Kasumi-1 (cell line): ENCODE measurements at places on chromosomes 3 and 15.

DNA sequence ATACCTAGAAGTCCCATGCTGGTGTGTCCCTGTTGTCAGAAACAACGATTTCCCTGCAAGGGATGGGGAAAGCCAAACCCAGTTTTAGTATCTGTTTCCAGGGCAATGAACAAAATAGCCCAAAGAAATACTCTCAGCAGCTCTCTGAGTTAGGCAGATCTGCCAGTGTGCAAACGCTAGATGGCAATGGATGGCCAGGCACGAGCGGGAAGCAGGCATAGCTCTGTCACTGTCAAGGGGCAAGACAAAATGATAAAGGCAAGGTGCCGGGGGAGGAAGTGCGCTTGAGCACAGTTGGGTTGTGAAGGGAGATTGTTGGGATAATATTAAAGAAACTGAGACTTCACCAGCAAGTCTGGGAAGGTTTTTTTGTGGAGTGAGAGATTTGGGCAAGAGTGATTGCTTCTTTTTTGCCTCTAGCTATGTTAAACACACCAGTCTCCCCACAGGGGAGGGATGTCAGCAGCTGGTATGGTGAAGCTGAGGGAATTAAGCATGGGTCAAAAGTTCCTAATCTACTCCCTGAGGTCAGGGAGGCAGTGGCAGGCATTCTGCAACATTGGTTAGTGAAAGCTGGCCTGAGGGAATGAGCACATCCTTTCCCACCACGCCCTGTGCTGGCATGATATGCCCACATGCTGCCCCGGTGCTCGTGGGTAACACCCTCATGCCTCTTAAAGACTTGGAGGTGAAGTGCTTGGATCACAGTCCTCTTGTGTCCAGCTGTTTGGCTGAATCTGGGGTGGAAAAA, 117.5 kb downstream of the PDCD6IP start:
- DNase-seq = peak; percentile 59

DNA sequence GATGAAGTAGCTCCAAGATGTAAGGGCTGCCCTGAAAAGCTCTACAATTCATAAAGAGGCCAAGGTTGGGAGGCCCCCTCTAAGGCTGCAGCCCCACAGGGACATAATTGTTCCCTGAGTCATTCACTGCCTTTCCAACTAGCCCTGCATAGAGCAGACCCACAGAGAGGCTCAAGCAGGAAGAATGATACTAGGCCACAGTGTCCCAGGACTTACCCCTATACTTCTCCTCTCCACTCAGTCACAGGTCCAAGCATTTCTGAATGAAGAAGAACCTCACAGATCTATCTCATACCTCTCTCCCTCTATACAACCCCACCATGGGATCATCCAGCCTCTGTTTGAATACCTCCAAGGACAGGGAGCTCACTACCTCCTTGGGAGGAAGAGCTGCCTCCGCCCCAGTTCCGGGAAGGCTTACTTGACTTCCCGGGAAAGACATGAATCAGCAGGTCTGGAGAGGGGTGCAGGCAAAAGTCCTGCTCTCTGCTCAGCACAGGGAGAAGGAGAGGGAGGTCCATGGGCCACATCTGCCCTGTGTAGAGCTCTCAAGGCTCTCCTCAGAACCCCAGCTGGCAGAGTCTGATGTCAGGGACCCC, 6.9 kb upstream of the SKIC8 start:
- DNase-seq = no peak

- no peak for DNase-seq
These were observed 326.1 kb upstream of the LRRFIP2 start for GRCh38 chr3:37500518-37500917.

GRCh38 chr3:150540991-150541390, 5.3 kb downstream of the SERP1 start:
- no peak for DNase-seq

DNA sequence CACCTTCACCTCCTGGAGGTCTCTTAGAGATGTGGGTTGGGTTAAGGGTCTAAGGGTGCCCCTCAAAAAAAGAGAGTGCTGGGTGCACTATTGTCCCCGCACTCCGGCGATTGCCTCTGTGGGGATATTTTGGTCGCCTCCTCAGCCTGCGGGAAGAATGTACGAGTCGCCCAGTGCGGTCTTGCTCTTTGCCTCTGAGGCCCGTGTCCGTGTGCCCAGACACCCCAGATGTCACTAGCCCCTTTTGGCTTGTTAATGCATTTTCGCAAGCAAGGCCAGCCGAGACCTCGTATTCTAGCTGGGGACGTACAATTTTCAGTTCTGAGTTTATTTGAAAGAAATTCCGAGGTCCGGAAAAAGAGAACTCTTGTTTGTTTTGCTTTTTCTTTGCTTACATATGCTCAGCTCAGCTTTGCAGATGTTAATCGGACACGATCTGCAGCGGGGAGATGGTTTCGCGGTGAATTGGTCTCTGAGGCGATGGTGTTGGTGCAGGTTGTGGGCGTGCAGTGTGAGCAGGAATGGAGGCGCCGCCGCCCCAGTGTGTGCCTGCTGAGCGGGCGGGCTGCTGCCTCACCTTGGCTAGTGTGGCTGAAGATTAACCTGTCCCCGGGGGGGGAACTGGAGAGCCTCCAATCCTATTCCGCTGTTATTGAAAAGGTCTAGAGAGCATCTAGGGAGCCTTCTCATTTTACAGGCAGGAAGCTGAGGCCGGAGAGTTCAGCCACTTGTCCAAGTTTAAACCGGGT, 1.4 kb downstream of the ST6GAL1 start:
- peak; percentile 9 for DNase-seq

DNA sequence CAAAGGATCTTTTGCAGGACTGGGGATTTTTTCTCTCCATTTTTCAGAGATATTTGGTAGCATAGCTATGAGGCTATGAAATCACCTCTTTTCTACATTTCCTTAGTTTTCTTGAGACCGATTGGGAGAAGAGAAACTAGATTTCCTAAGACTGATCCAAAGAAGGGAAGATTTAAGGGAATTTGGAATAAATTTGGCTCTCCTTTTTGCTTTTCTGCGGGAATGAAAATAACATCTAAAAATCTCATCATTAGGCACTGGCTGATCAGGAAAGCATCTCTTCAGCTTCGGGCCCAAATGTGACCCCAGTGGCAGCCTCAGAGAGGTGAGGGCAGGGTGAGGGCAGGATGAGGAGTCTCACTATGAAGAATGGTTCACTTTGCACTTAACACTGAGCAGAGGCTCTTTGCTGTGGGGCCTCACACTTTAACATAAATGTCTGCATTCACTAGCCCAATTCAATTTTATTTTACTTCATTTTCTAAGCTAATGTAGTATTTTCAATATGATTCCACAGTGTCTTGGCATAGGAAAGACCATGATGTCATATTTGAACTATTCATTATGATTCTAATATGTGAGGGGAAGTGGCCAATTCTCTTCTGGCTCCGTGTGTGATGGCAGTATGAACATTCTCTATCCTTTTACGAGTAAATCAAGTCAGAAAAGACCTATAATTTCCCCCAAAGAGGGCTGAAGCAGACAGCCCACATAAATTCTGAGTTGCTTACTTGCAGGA, 193.2 kb downstream of the MEX3B start:
- DNase-seq = no peak

GRCh38 chr15:59313641-59314332, 58.9 kb downstream of the MYO1E start:
- no peak for DNase-seq

DNA sequence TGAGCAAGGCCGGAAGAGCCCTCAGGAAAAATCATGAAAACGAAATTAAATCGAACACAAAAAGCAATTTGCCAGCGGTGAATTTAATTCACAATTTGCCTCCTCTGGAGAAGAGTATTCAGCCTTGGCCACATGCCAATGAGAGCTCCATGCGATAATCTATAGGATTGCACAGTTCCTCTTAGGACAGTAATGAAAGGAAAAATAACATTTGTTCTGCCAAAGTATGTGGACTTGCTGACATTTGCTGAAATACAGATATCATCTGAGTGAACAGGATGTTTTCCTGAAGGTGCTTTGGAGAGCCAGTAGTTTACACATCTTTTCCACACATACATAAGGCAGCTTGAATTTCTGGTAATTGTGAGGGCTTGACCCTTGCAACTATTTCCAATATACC, 188.6 kb upstream of the PDZRN3 start:
- no peak for DNase-seq

DNA sequence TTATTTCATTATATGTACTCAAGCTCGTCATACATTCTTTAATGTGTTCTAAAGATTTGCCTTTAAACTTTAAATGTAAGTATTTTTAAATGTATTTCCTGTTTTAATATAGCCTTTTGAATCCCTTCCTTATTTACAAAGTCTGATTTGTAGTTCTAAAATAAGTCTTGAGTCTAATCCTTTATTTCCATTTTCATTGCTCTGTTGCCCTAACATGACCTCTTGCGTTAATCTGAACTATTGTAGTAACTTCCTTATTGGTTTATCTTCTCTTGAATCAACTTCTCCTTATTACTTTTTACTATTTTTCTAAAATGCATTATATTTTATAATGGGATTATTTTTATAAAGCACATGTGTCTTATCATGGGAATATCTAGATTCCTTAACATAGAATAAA, 24.0 kb downstream of the KNL1 start:
- no peak for DNase-seq

GRCh38 chr15:91926908-91927270, 73.4 kb downstream of the SLCO3A1 start:
- DNase-seq = no peak

- no peak for DNase-seq
These were observed 183.8 kb downstream of the THRB start for GRCh38 chr3:24310887-24311286.

- no peak for DNase-seq
These were observed 171.3 kb downstream of the ATP10A start for GRCh38 chr15:25691544-25692430.

DNA sequence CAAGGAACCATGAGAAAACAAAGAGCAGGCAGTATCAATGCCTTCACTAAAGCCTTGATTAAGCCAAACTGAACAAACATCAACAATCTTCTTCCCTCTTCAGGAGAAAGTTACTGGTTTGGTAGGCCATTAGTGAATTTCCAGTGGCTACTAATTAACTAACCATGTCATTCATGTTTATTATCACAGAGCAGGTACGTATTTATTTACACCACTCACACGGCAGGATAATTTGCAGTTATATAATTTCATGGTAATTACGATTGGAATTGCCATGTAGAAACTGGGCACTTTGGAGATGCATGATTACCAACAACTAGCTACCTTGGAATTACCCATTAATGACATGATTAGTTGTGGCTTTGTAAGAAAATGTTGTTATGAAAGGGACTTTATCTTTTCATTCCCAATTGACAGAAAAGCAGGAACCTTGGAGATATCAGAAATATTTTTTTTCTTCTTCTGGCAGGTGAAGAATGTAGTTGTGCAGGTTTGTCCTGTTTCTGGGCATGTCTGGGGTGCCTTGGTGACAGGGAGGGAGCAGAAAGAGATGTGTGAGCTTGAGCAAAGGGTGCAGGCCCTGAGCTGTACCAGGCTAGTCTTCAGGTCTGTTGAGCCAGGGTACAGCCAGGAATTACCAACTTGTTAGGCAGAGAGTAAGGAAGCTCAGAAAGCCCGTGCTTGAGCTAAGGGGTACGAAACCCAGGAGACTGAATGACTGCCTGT, 310.7 kb downstream of the RORA start:
- no peak for DNase-seq

- DNase-seq = no peak
These were observed 9.8 kb upstream of the LRRC34 start for GRCh38 chr3:169822540-169822939.

GRCh38 chr3:150335631-150336030, 72.5 kb upstream of the TSC22D2 start:
- no peak for DNase-seq

- DNase-seq = no peak
These were observed 490.2 kb downstream of the IGSF11 start for GRCh38 chr3:118544458-118544857.

DNA sequence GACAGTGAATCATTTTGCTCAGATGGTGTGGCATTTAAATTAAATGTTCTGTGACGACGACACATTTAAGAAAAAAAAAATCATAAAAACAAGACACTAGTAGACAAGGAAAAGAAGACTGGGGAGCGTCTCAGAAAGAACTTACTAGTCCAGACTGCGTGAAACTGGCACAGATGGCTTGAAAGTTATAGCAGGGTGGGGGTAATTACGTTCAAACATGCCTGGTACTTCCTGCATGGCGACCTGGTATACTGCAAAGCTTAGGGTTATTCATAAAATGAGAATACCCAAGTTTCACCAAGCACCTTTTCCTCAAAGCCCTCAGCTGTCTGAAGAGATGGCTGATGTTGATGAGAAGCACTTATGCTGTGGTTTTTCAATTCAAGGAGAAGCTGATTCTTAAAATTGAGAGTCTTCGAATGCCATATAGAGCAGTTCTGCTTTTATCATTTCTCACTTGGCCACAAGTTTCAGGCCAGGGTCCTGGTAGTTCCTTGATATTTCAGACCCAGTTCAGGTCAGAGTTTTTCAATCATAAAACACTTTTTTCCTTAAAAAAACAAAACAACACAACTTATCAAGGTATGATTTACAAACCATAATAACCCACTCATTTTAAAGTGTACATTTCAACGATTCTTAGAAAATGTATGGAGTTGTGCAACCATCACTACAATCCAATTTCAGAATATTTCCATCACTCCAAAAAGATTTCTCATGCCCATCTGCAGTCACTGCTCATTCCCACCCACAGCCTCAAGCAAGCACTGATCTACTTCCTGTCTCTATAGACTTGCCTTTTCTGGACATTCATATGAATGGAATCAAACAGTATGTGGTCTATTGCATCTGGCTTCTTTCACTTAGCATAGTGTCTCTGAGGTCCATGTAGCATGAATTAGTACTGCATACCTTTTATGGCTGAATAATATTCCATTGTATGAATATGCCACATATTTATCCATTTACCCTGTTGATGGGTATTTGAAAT, 24.7 kb downstream of the PCOLCE2 start:
- DNase-seq = no peak

GRCh38 chr3:61015408-61015807, 235.8 kb downstream of the FHIT start:
- no peak for DNase-seq

DNA sequence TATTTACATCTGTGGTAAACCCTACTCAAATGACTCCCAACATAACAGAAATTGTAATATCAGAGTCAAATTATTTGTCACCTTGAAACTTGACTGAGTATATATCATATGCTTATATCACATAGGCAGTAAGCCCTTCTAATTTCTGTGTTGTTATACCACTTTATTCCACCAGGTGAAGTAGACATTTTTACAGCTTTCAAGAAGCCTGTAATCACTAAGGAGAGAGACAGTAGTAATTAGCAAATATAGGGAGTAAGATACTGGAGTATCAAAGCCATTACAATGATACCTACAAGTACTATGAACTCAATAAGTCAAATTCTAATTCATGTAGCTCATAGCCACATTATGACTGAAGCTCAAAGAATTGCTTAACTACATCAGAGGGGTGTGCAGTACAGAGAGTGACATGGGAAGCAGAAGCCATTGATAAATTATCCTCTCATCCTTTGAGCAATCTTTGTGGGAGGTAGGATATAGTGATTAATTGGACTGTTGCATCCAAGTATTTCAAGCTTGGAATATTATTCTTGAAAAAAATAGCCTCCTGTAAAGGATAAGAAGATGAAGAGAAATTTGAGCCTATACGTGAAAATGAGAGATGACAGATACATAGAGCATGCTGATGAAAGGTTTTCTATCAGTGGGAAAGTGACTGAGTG, 1005.9 kb downstream of the ZPLD1 start:
- peak; percentile 36 for DNase-seq

GRCh38 chr15:77035584-77035983, 35.3 kb downstream of the TSPAN3 start:
- no peak for DNase-seq
